ENCODE measurements at places on chromosomes 12 and 14.

- DNase-seq = no peak
Observed at GRCh38 chr12:62562846-62563245, 96.2 kb downstream of the MON2 start.

DNA sequence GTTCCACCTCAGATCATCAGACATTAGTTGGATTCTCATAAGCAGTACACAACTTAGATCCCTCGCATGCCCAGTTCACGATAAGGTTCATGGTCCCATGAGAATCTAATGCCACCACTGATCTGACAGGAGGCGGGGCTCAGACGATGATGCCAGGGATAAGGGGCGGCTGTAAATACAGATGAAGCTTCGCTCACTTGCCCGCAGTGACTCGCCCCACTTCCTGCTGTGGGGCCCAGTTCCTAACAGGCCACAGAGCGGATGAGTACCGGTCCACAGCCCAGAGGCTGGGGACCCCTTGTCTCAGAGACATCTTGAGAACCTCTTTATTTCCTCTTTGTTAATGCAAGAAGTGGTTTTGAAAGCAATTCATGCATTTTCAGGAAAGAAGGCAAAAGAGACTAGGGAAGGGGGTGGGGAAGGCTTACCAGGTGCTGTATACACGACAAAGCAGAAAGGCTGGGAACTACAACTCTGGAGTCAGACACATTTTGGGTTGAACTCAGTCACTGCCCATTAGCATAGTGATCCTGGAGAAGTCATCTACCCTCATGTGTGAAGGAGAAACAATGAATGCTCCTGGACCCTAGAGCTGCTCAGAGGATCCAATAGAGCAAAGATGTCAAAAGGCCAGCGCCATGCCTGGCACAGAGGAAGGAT lies 68.7 kb downstream of the EID3 start:
- no peak for DNase-seq

- DNase-seq = no peak
Observed at GRCh38 chr14:23523229-23524016, 28.1 kb downstream of the ZFHX2 start.

DNA sequence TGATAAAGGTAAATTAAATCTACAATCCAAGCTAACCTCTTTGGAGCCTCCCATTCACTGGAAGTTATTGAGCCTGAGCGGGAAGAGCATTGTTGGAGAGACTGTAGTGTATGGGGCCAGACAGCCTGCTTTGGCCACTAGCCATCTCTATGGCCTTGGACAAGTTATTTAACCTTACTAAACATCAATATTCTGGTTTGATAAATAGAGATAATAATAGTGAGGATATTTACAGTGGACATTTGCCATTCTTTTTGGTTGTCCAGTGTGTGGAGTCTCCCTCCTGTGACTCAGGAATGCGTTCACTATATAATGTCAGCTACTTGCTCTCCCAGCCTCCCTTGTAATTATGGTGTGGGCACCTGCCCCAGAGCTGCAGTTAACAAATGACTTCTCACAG lies 216.1 kb downstream of the SLC38A4 start:
- no peak for DNase-seq

DNA sequence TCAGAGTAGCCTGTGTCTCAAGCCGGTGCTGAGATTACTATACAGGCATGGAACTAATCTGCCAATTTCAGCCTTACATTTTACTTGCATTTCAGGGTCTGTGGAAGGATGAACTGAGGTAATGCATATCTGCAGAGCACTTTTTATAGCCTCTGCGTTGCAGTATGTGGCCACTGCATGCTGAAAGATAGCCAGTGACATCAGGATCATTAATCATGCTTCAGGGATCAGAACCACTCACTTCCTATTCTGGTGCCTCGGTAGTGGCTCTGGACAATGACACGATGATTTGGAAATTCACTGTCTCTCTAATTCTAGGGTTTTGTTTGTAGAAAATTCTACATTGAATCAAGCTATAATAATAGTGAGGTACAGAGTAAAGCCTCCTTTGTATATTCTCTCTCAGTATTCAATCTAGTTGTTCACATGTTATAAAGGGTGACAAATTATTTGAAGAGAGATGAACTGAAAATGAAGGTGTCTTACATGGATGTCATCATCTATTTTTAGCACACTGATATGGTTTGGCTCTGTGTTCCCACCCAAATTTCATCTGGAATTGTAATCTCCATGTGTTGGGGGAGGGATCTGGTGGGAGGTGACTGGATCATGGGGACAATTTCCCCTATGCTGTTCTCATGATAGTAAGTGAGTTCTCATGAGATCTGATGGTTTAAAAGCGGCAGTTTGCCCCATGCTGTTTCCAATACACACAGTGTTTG lies 554.3 kb upstream of the MIS18BP1 start:
- no peak for DNase-seq

- no peak for DNase-seq
Observed at GRCh38 chr14:99647411-99647810, 2.5 kb downstream of the HHIPL1 start.

DNA sequence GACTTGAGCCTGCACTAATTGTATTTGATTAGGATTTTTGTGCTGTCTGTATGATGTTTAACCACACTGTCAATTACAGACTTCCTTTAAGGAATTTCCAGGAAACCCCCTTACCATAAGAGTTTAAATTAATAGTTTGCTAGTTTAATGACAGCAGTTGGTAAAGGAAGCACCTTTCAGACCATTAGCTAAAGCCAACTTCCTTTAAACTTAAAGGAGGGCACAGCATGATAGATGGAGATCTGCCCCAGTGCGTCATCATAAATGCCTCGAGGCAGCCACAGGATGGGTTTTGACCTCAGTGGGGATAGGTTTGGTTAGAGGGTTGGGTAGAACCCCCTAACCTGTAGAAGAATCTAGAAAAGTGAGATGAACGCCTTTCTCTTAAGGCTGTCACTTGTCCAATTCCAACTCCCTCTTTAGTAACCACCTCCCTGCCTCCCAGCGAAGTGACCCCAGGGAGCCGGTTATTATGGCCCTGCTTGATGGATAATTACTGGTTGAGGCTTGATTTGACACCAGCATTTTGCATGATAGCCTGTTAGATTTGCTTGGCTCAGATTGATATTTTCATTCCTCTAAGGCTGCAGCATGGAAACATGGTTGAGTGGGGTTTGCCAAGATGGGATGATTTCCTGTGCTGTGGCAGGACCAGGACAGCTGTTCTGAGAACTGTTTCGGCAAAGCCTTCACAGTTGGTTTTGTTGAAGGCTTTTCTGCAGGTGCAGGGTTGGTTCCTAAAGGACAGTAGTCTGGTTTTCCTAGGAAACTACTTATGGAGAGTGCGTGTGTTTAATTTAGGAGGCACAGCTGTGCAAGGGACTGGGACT lies 62.7 kb downstream of the CHST11 start:
- DNase-seq = no peak

DNA sequence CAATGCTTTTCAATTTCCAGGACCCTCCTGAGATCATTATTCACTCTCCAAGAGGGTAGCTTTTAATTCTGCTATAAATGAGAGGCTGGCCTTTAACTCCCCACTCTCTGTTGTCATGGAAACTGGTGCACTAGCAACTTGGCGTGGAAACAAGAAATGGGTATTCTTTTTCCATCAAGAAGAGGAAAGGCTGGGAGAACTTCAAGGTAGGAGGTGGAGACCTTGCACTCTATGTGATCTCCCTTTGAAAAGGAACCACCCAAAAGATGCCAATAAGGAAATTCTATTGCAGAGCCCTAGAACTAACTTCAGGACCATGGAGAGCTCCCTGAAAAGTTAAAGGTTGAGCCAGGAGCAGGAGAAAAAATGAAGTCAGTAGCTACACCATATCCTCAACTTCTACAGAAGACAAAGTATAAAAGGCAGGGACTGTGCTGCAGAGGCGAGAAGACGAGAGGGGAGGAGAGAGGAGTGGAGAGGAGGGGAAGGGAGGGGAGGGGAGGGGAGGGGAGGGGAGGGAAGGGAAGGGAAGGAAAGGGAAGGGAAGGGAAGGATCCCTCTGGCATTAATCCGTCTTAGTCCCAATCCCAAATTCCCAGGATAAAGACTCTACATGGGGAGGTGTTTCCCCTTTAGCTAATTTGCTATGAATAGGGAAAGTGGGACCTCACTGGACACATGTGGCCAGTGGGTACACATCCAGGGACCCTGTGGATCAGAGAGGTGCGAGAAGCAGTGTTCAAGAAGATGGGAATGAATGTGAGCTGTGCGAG lies 46.7 kb upstream of the FICD start:
- peak; percentile 33 for DNase-seq

GRCh38 chr12:114767084-114767760 lies 83.2 kb upstream of the TBX3 start:
- no peak for DNase-seq
